Osteocyte (in vitro differentiated cells): ENCODE measurements at places on chromosomes 6 and 20. TPM values are rescaled to one million over a fixed set of nuclear protein-coding genes. Genes with fewer than 3 reads are reported as not detected.

NRSN1 gene
- total RNA-seq = not detected in 2 replicates

GRCh38 chr6:128413291-128413690 is 107.1 kb downstream of the PTPRK start:
- no peak for DNase-seq
- H3K4me1 ChIP-seq = peaks cover 25% of the 10 kb centered on the region
- H3K27ac ChIP-seq = no peak overlapping the region
- H3K4me3 ChIP-seq = no peak overlapping the region

DNA sequence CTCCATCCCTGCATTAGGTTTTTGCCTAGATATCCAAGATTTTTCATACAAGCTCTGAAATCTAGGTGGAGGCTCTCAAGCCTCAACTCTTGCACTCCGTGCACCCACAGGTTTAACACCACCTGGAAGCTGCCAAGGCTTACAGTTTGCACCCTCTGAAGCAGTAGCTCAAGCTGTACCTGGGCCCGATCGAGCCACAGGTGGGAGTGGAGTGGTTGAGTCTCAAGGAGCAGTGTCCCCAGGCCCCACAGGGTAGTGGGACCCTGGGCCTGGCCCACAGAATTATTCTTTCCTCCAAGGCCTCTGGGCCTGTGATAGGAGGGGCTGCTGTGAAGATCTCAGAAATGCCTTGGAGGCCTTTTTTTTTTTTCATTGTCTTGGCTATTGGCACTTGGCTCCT is 973.5 kb upstream of the MAP3K7 start:
- H3K27me3 ChIP-seq = no peaks in the 10 kb centered on the region
- H3K4me1 ChIP-seq = peaks cover 18% of the 10 kb centered on the region
- H3K27ac ChIP-seq = no peak overlapping the region
- DNase-seq = no peak
- peaks cover 31% of the 10 kb centered on the region for H3K36me3 ChIP-seq

DNA sequence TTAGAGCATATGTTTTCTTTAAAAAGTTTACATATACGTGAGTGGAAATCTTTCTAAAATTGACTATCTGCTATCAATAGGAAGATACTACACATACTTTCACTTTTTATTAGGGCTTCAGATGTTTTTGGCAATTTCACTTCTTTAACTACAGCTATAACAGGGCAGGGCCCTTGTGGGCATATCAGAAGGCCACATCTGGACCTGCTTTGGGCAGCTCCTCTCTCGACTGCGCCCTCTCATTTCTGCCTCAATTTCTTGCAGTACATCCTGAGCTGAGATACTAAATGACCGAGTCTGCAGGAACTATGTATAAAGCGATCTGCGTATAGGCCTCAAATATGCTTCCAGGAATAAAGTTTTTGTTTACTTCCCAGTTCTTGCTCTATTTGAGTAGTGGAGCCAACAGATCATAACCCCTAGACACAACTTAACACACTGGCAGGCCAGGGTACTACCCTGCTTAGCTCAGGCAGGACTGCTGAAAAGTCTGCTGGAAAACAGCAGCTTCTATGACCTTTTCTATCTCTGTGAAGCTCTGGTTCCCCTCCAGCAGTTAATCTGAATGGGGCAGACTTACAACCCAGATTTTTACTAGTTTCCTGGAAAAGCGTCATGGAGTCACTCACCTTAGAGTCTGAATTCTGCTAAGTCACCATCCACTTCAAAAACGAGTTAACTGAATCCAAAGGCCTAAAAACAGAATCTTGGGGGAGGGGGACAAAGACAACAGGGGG is 12.7 kb downstream of the GCLC start:
- H3K36me3 ChIP-seq = peaks cover 2% of the 10 kb centered on the region
- no peak overlapping the region for H3K4me3 ChIP-seq
- peaks cover 27% of the 10 kb centered on the region for H3K4me1 ChIP-seq
- H3K27ac ChIP-seq = no peak overlapping the region
- DNase-seq = no peak

GRCh38 chr6:148166339-148166968 is 176.2 kb upstream of the SASH1 start:
- no peak for DNase-seq
- H3K36me3 ChIP-seq = no peaks in the 10 kb centered on the region

GRCh38 chr6:44733868-44734267 is 346.4 kb downstream of the CDC5L start:
- H3K4me1 ChIP-seq = peaks cover 51% of the 10 kb centered on the region
- peaks cover 2% of the 10 kb centered on the region for H3K36me3 ChIP-seq
- H3K4me3 ChIP-seq = no peak overlapping the region
- H3K27me3 ChIP-seq = no peaks in the 10 kb centered on the region

DNA sequence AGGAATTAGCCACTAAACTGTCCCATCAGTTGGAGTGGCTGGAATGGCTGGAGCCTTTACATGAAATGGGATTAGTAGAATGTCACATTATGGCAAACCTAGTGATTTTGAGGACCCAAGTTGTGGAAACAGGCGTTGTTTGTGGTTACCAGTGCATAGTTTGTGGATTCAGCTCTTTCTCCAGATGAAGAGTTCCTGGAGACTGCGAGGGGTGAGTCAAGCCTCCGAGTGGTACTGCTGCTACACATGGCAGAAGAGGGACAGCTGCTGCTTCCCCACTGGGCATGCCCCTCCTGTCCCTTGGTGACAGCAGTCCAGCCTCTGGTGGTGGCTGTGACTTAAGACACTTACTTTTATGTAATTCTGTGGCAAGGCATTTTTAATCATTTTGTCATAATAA is 94.2 kb upstream of the SCP2D1 start:
- H3K4me1 ChIP-seq = peaks cover 2% of the 10 kb centered on the region
- no peaks in the 10 kb centered on the region for H3K36me3 ChIP-seq
- no peak for DNase-seq
- no peak overlapping the region for H3K4me3 ChIP-seq
- no peaks in the 10 kb centered on the region for H3K27me3 ChIP-seq
